Cardiac muscle cell (in vitro differentiated cells and primary cell): ENCODE measurements at places on chromosomes 4 and X. TPM values are rescaled to one million over a fixed set of nuclear protein-coding genes. Genes with fewer than 3 reads are reported as not detected.

Gene GCNA
- 1.6 and 5.2 TPM in 2 replicates for total RNA-seq

GRCh38 chr4:81137446-81137845 is 77.6 kb downstream of the PRKG2 start:
- H3K27ac ChIP-seq: no peak overlapping the region
- H3K4me1 ChIP-seq: no peaks in the 10 kb centered on the region
- no peaks in the 10 kb centered on the region for H3K36me3 ChIP-seq
- H3K27me3 ChIP-seq: no peaks in the 10 kb centered on the region
- peak; percentile 61 for DNase-seq

DNA sequence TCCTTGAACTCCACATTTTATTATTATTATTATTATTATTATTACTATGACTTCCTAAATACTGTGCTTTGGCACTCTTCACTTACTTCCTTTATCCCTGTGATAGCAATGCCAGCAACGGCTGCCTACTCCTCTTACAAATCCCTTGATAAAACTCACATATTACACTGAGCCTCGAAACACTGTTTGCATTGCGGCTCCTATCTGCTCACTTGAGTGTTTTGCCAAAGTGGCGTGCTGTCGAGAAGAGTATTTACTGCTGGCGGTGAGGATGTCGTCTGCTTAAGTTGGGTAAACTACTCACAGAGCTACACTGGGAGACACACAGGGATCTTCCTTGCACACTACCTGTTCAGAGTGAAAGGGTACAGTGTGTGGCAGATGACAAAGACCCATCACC is 143.4 kb upstream of the VCX3A start:
- no peaks in the 10 kb centered on the region for H3K4me1 ChIP-seq
- DNase-seq: peak; percentile 57
- H3K36me3 ChIP-seq: no peaks in the 10 kb centered on the region
- H3K27me3 ChIP-seq: no peaks in the 10 kb centered on the region

Gene STAP1
- not detected in 2 replicates for total RNA-seq

Gene XAGE1A
- total RNA-seq: not detected in 2 replicates

Gene UGT2B7
- not detected in 2 replicates for total RNA-seq

Gene TLR8
- not detected in 2 replicates for total RNA-seq

- H3K27ac ChIP-seq: no peak overlapping the region
- H3K27me3 ChIP-seq: no peaks in the 10 kb centered on the region
- H3K4me1 ChIP-seq: no peaks in the 10 kb centered on the region
- no peak overlapping the region for H3K4me3 ChIP-seq
- no peaks in the 10 kb centered on the region for H3K36me3 ChIP-seq
Measured at GRCh38 chr4:168218645-168219044, 99.9 kb downstream of the DDX60 start.

Gene GLRA3
- not detected in 2 replicates for total RNA-seq

DNA sequence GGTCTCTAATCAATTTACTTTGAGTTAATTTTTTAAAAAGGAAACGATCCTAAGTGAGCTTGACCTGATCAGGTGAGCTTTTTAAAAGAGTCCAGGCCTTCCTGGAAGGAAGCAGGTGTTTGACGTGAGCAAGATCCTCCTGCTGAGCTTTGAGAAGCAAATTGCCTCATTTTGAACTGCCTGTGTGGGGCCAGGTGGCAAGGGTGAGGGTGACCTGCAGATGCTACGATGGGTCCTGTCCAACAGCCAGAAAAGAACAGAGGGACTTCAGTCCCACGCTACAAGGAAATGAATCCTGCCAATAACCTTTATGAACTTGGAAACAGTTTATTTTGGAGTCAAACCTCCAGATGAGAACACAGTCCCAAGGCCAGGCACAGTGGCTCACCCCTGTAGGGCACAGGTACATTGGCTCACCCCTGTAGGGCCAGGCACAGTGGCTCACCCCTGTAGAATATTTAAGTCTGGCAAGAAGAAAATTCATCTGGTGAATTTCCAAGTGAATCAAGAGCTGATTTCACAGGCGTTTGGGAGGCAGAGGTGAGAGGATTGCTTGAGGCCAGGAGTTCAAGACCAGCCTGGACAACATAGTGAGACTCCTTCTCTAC is 58.1 kb downstream of the CASP3 start:
- no peaks in the 10 kb centered on the region for H3K36me3 ChIP-seq
- H3K27me3 ChIP-seq: no peaks in the 10 kb centered on the region
- no peak overlapping the region for H3K27ac ChIP-seq
- DNase-seq: no peak
- no peaks in the 10 kb centered on the region for H3K4me1 ChIP-seq

GRCh38 chr4:177771645-177772044 is 329.4 kb upstream of the AGA start:
- no peak for DNase-seq
- H3K27me3 ChIP-seq: no peaks in the 10 kb centered on the region
- no peaks in the 10 kb centered on the region for H3K4me1 ChIP-seq
- no peak overlapping the region for H3K4me3 ChIP-seq
- H3K36me3 ChIP-seq: no peaks in the 10 kb centered on the region
- no peak overlapping the region for H3K27ac ChIP-seq

DNA sequence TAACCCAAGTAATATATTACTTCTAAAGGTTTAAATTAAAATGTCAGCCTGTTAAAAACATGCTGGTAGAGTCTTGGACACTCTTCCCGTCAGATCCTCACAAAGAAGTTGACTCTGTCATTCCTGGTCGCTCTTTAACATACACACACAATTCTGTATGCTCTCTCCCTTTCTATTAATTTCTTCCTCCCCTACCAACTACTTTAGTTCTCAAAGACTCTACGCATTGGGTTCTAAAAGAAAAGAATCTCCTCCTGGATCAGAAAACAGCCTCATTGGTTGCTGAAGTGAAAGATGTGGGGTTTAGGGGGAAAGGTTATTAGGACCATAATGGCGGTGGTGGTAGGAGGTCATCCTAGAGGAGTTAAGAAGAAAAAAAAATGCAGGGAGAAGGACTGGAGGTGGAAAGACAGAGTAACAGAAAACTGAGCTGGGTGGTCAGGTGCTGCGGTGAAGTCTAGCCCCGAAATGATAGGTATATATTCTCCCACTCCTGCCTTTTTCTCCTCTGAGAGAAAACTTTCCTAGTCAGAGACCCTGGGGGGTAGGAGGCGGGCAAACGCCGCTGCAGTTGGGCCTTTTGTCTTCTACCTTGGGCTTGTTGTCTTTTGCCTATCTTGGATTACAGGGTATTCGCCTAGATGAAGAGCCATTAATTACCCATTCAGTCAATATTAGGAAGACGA is 5.2 kb upstream of the PITX2 start:
- H3K4me1 ChIP-seq: peaks cover 12% of the 10 kb centered on the region
- H3K4me3 ChIP-seq: no peak overlapping the region
- DNase-seq: no peak
- H3K27me3 ChIP-seq: peaks cover 100% of the 10 kb centered on the region
- no peak overlapping the region for H3K27ac ChIP-seq
